ENCODE measurements at places on chromosomes 2 and 18.

DNA sequence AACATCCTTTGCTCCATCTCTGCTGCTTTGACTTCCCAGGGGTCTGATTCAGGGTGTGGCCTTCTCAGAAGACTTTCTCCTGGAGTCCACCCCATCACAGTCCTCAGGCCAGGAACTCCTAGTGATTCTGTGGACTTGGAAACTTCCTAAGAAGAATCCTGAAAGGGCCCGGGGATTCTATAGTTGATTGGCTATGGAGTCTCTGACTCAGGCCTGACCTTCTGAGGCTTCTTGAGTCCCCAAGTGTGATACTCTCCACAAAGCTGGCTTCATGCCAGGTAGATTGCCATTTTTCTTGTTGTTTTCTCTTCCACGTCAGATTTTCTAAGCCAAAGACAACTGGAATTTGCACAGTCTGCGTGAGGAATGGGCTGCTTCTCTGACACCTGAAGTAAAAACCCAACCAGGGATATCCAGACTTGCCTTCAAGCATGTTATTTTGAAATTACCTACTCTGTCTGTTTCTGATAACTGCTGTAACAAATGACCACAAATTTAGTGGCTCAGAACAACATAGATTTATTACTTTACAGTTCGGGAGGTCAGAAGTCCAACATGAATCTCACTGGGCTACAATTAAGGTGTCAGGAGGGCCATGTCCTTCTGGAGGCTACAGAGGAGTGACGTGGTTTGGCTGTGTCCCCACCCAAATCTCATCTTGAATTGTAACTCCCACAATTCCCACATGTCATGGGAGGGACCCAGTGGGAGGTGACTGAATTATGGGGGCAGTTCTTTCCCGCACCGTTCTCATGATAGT lies 69.3 kb downstream of the ALPK2 start:
- no peak for DNase-seq

DNA sequence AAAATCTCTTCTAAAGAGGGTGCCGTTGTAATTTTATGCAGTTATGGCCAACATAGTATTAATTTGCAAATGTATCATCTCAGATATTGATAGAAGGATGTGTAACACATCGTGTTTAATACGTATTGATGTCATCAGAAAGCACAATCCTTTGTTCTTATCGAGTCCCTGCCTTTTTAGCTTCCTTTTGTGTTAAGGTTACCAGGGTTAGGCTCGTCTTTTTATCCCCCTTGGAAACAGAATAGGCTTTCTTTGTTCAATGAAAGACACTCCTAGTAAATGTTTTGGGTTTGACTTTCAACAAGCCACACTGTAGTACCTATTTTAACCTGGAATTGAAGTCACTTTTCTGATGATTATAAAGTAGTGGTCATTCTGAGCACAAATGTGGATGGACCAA lies 136.2 kb downstream of the WDR7 start:
- DNase-seq: no peak

DNA sequence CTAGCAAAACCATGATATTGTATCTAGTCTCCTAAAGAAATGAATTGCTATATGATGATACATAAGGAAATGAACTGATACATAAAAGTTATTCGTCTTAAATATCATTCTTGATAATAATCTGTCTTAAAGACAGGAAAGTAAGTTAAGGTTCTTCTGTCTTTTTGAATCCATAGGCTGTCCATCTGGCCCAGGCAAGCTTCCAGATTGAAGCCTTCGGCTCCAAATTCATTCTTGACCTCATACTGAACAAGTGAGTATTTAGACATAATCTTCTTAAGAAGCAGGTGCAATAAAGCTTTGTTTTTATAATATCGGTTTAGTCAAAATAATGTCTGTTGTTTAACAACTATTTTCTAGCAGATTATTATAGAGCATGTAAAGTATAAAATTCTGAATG lies 37.7 kb downstream of the ADAM23 start:
- no peak for DNase-seq

DNA sequence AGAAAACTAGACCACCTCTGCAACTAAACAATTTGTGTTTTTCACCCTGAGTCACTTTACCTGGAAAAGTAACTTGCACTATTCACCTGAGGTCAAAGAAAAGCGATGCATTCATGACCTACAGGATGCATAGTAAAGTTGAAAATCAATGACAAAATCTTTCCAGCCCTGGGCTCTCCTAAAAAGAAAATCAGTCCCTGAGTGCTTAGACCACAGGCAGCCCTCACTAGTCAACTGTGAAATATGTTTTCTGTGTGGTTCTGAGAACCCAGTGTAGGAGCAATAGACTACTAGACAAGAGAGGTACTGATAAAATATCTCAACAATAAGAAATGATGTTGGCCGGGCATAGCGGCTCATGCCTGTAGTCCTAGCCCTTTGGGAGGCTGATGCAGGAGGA lies 133.1 kb downstream of the TXNL1 start:
- DNase-seq: no peak

DNA sequence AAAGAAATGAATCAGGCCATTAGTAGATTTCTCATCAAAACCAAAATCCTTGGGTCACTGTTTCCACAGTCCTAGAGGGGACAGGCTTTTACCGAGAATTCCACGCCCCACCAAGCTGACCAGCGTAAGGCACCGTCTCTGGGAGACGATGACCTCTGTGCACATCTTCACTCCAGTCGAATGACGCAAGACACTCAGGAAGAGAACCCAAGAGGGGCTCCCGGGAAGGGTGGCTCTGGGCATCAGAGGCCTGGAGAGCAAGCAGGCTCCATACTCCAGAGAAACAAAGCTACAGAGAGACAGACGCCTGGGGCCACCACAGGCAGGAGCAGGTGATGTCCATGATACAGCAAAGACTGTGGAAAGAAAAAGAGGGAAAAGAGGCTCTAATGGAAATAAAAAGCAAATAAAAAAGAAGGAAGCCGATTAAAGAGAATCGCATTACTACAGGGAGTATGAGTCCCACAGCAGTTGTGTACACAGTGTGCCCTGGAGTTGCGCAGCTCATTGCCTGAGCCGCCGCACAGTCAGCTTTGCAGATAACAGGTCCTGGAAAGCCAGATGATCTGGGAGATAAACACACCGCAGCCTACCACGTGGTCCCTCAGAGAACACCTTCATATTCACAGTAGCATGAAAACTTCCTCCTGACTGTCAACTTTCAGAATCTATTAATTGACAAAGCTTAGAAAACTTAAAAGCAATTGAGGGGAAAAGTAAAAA lies 572.7 kb upstream of the SALL3 start:
- no peak for DNase-seq

GRCh38 chr2:149692961-149693396 lies 105.4 kb upstream of the MMADHC start:
- DNase-seq: no peak

DNA sequence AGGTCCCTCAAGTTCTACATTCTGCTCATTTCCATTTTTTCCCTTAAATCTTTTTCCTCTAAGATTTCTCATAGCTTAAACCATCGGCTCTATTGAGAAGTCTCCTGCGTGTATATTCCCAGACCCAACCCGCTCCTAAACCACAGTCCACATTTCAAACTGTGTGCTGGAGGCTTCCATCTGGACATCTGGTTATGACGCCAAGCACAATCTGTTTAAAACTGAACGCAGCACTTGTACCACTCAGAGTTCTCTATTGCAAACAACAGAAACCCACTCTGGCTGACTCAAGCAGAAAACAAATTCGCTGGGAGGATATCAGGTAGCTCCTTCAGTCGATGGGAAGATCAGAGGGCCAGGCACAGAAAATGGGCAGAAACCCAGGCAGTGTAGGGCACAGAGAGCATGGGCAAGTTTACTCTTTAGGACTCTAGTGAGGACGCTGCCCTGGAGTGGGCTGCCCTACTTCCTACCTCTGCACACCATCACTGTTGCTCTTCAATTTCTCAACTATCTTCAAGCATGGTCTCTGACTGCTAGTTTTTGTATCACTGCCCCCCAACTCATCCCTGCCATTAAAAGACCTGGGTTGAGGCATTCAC lies 5.6 kb upstream of the EML4 start:
- DNase-seq: no peak
